ENCODE measurements at places on chromosomes 4 and X.

- no peak for DNase-seq
Measured at GRCh38 chrX:153934148-153934761, 582 bp downstream of the NAA10 start.

DNA sequence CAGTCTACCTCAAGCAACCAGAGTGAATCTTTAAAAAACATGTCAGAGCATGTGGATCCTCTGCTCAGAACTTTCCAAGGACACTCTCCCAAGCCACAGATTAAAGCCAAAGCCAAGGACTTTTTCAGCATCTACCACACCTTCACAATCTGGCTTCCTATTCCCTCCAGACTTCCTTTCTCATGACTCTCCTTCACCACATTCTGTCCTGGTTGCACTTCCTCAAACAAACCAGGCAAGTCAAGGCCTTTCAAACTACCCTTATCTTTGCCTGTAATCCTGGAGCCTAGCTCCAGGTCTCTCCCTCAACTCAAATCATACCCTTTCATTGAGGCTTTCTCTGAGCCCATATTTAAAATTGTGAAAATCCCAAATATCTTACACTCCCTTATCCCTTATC is 191.6 kb upstream of the GALNTL6 start:
- no peak for DNase-seq

DNA sequence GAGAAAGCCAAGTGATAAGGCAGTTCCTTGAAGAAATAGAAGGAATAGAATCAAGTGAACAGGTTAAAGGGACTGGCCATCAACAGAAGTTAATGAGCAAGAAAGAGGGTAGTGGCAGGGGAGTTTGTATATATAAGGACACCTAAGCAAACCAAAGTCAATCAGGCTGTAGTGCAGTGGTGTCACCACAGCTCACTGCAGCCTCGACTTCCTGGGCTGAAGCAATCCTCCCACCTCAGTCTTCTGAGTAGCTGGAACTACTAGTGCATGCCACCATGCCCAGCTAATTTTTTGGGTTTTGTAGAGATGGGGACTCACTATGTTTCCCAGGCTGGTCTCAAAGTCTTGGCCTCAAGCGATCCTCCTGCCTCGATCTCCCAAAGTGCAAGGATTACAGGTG is 15.9 kb downstream of the ACOT9 start:
- DNase-seq = no peak

DNA sequence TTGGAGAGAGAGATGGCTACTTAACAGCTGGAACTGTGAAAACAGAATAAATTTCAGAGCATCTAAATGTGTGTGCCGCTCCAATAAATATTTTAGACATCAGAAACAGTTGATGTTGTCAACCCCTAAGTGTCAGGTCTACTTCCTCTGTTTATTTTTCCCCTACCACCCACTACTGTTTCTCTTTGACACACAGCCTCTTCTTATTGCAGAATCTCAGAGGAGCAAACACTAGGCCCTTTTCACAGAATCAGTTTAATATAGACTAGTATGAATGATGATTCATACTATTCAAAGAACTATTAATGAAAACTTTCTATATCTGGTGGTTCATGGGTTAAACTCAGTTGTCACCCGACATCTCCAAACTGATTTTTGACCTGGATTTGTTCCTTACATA is 33.9 kb downstream of the NAA11 start:
- no peak for DNase-seq

GRCh38 chrX:574251-574650 is 56.3 kb upstream of the SHOX start:
- DNase-seq = no peak

- no peak for DNase-seq
Measured at GRCh38 chr4:26985873-26986272, 125.2 kb downstream of the STIM2 start.

DNA sequence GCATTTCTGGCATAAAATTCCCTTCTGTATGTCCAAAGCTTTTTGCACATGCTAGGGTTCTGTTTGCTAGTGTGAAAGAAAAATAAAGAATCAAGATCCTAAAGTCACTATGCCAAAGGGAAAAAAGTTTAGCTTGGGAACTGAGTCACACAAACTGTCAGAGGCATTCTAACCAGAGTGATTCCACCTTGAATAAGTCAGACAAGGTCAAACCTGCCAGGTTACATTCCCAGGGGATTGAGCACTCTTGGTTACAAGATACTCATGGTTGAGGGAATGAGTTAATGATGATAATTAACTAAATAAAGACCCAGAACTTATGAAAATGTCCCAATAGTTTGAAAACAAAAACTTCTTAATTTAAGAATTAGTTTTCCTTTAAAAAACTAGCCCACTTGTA is 13.7 kb upstream of the UGT2B17 start:
- no peak for DNase-seq

- no peak for DNase-seq
Measured at GRCh38 chr4:88012647-88013046, 5.2 kb downstream of the PKD2 start.

DNA sequence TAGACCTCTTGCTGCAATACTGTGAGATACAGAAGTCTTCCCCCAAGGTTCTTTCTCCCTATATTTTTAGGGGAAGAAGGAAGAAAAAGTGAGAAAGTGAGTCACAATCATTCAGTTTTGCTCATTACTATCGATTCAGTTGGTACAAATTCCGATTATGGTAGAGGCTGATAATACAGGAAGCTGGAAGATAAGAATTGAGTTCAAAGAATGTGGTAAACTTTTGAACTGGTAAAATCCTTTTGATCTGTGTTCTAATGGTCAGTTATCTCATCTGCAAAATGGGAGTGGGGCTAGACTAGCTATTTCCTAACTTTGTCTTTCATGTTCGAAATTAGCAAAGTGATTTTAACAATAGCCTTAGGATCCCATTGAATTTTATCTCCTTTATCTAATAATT is 101.4 kb upstream of the FAT1 start:
- DNase-seq = no peak

- no peak for DNase-seq
Measured at GRCh38 chr4:10239982-10240654, 123.5 kb upstream of the WDR1 start.

Measured in memory B cell (primary cell).